Islet precursor cell (in vitro differentiated cells): ENCODE measurements at places on chromosomes 7 and 10.

DNA sequence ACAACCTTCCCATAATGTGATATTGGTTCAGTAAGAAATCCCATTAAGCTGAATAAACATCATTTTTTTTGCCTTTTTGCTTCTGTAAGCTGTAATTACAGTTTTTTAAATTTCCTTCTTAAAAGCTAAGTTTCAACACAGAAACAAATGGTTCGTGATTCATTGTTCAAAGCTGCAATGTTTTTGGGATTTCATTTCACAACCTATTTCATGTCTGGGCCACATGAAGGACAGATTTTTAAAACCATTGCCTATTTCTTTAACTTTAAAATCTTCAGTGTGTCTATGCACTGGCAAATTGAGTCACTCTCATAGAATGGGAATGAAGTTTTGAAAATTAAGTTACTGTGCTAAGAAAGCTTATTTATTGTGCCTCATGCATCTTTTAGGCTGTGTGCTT is 66.9 kb downstream of the TFPI2 start:
- no peak for DNase-seq

DNA sequence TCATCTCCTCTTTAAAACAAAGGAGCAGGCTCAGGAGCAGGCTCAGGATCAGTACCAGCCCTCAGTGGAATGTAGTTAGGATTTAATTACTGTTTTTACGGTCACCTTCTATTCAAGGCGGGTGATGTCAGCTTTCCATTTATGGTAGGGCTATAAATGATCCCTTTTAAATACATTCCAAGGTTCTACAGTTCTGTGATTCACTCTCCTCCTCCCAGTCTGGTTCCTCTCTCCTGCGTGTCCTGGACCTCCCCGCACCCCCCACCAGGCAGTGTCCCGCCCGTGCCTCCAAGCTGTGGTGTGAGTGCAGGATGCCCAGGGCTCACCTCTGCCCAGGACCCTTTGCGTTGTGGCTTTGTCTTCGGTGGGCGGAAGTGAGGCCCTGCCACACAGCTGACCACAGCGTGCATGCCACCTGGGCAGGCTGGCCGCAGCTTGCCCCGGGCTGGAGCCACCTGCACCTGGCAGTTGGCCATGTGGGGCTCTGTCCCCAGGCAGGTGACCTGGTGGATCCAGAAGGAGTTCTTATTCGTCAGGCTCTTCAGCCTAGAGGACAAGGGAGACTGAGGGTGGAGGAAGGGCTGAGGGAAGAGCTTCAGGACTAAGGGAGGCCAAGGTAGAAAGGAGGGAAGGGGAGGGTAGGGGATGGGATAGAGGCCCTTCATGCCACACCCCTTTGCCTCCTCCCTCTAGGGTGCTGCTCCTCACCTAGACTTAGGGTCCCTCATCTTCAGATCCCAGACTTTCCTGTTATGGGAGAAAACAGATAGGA is 9.1 kb downstream of the LOXL4 start:
- DNase-seq, result peak; percentile 76

GRCh38 chr10:101011517-101012423 is 12.2 kb downstream of the LZTS2 start:
- DNase-seq, result peak; percentile 71

- no peak for DNase-seq
Observed at GRCh38 chr7:37212556-37212955, 236.1 kb downstream of the ELMO1 start.

GRCh38 chr7:39616138-39616537 is 7.2 kb upstream of the RALA start:
- DNase-seq, result no peak

GRCh38 chr10:50392966-50393718 is 141.8 kb upstream of the ASAH2 start:
- no peak for DNase-seq

DNA sequence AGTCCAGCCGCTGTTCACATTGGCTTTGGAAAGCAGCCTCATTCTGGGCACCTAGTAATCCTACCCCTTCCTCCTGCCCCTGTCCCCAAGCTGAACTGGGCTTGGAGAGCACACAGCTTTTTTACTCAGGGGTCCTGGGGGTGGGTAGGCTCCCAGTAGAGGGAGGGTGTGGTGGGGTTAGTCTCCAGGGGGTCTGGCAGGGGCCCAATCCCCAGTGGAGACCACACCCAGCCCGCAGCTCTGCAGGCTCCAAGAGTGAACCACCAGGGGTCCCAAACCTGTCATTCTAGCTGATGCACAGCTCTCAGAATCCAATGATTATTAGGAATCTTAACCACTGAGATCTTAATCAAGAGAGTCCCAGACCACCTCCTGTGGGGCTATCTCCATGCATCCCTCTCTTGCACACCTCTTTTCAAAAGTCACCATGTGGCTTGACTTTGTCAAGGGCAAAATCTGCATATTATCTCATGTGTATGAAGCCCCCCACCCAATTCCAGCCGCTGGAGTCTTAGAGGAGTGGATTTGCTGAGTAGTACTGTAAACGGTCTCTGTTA is 2.7 kb downstream of the HOXA11 start:
- DNase-seq, result peak; percentile 53

DNA sequence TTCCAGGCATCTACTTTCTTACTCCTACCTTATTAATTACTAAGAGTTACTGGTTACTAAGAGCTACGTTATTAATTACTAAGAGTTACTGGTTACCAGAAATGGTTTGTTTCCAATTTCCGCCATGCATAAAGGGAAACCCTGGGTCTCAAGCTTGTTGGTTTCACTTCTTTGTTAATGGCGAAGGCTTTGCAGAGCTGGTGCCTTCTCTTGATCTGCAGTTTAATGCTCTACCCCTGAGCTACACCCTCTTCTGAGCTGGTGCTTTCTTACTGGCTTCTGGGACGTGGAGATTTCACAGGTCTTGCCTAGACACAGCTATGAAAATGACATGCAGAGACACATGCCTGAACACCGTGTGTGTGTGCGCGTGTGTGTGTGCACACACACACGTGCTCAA is 560 bp downstream of the CPA4 start:
- DNase-seq, result no peak

- DNase-seq, result no peak
Observed at GRCh38 chr10:100496567-100496966, 23.1 kb downstream of the SEC31B start.

DNA sequence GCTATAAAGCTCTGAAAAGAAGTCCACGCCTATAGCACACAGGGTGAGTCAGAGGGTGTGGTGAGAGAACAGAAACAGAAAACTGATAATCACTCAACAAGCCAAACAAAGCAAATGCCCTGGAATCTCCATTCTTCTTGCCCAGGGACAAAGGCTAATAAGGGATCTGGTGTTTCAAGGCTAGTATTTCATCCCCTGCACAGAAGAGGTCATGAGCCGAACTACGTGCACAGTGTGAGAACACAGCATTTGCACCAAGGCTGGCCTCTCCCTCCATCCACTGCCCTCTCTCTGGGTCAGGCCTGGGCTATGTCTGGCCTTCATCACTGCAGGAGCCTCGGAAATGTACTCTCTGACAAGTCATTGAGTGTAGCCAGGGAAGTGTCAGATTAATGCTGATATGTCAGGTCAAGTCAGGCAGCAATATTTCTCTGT is 42.7 kb downstream of the PRR15 start:
- peak; percentile 92 for DNase-seq

DNA sequence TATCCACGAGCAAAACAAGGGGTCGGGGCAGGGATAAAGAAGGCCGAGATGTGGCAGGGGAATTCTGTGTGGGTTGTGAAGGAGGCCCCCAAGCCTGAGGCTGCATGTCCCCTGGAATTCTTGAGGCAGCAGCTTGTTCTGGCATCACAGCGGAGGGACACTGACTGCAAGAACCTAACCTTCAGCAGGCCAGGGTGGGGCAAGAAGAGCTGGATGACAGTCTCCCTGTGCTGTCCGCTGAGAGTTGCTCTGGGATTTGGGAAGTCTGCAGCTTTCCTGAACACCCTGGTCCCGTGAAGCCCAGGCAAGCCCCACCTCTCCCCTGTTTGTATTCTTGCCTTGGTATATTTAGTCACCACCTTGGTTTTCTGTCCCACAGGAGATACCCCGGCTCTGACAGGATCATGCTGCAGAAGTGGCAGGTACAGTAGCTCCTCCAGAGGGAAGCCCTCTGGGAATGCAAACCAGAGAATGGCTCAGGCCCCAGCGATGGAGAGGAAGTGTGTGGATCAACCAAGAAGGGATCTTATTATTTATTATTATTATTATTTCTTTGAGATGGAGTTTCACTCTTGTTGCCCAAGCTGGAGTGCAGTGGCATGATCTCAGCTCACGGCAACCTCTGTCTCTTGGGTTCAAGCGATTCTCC is 1.9 kb upstream of the LRRC18 start:
- peak; percentile 31 for DNase-seq

DNA sequence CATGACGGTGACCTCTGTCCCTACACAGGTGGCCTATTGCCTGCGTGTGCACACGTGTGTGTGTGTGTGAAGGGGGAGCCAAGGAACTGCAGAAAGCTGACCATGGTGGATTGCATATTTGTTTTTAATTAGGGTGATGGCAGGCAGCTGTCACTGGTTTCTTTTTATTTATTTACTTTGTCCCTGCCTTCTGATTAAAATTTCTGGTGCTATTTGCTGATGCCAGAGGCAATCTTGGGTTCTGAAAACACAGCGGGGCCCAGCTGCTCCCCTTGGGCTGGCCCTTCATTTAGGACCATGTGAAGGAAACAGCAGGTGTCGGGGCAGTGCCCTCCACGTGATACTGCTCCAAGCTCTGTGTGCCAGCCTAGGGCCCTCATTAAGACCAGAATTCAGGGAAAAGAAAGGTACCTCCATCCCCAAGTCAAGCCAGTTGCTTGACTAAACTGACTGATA is 71.3 kb upstream of the PODXL start:
- DNase-seq, result no peak

DNA sequence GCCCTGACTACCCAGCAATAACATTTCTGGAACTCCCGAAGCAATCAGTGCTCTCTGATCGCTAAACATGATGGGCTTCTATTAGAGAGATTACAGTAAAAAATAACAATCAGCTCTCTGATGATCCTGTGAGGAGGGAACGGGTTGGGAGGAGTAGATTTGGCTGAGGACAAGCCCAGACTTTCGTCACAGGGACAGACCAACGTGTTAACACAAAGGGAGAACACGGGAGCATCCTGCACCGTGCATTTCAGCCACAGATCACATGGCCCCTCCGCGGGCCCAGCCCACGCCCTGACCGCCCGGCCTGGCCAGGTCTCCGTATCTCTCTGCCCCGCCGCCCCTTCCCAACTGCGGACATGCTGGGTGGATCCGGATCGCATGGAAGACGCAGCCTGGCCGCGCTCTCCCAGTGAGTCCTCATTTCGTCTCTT is 95.0 kb upstream of the AGBL3 start:
- DNase-seq, result peak; percentile 94
